A549 treated with GW870086 at 1 μM for 4 hours (cell line): ENCODE measurements at places on chromosomes 3 and 15. TPM values are rescaled to one million over a fixed set of nuclear protein-coding genes. Genes with fewer than 3 reads are reported as not detected.

GNB5 gene
- 45.7 to 55.8 TPM (median 50.8 TPM) in 5 replicates for total RNA-seq

SPATA16 gene
- total RNA-seq: not detected in 5 replicates

SIDT1 gene
- total RNA-seq: 0.43 to 1.1 TPM (median 0.80 TPM) in 5 replicates

PATL2 gene
- 0.10 to 0.24 TPM (median 0.13 TPM) in 4 of 5 replicates, not detected in the other for total RNA-seq

CPLX3 gene
- 0.07 to 0.13 TPM in 2 of 5 replicates, not detected in the others for total RNA-seq

RGMA gene
- total RNA-seq: 0.17 to 0.69 TPM (median 0.27 TPM) in 5 replicates

SKOR1 gene
- total RNA-seq: 0.03 to 0.10 TPM (median 0.05 TPM) in 5 replicates

SLMAP gene
- 19.9 to 27.5 TPM (median 23.7 TPM) in 5 replicates for total RNA-seq

PLCB2 gene
- 0.67 to 1.1 TPM (median 0.83 TPM) in 5 replicates for total RNA-seq

GPR160 gene
- 1.2 to 2.1 TPM (median 1.6 TPM) in 5 replicates for total RNA-seq

STRIT1 gene
- total RNA-seq: not detected in 5 replicates

AADACL2 gene
- not detected in 5 replicates for total RNA-seq

IL5RA gene
- total RNA-seq: 0.10 TPM in 1 of 5 replicates, not detected in the others

TM4SF1 gene
- total RNA-seq: 890 to 1,500 TPM (median 1,132 TPM) in 5 replicates

CHRD gene
- total RNA-seq: 0.20 to 0.65 TPM (median 0.34 TPM) in 5 replicates

GOLGA8O gene
- 0.14 to 0.37 TPM (median 0.24 TPM) in 5 replicates for total RNA-seq

SUSD5 gene
- 2.9 to 4.2 TPM (median 3.4 TPM) in 5 replicates for total RNA-seq

VEPH1 gene
- total RNA-seq: 0.31 to 1.0 TPM (median 0.61 TPM) in 5 replicates

LNP1 gene
- total RNA-seq: 0.66 to 1.3 TPM (median 0.89 TPM) in 5 replicates

CDHR4 gene
- 0.21 to 0.52 TPM (median 0.32 TPM) in 4 of 5 replicates, not detected in the other for total RNA-seq

GOLGA8S gene
- total RNA-seq: 0.07 to 0.19 TPM (median 0.17 TPM) in 5 replicates

SNRK gene
- 3.6 to 5.3 TPM (median 4.5 TPM) in 5 replicates for total RNA-seq

OXSM gene
- 17.6 to 20.2 TPM (median 19.2 TPM) in 5 replicates for total RNA-seq

SPATA12 gene
- total RNA-seq: 0.25 to 0.44 TPM (median 0.39 TPM) in 5 replicates

ARID3B gene
- 2.0 to 3.7 TPM (median 3.0 TPM) in 5 replicates for total RNA-seq

CCNB2 gene
- total RNA-seq: 93.8 to 104 TPM (median 99.8 TPM) in 5 replicates

GRIP2 gene
- total RNA-seq: 1.0 to 2.0 TPM (median 1.6 TPM) in 5 replicates

LRRC34 gene
- not detected in 5 replicates for total RNA-seq

BSN gene
- 0.05 to 0.22 TPM (median 0.15 TPM) in 5 replicates for total RNA-seq

EXD1 gene
- total RNA-seq: 0.16 to 0.33 TPM (median 0.27 TPM) in 3 of 5 replicates, not detected in the others

NUDT16 gene
- total RNA-seq: 5.8 to 7.4 TPM (median 7.2 TPM) in 5 replicates

PEX11A gene
- 8.4 to 10.1 TPM (median 8.8 TPM) in 5 replicates for total RNA-seq

TADA3 gene
- 51.8 to 60.8 TPM (median 59.9 TPM) in 5 replicates for total RNA-seq

CACNA1D gene
- total RNA-seq: 0.61 to 1.2 TPM (median 0.85 TPM) in 5 replicates

BUB1B gene
- total RNA-seq: 25.4 to 30.8 TPM (median 28.2 TPM) in 5 replicates

PIF1 gene
- total RNA-seq: 12.7 to 21.6 TPM (median 16.5 TPM) in 5 replicates

HRG gene
- total RNA-seq: not detected in 5 replicates

ARL14 gene
- 0.10 to 0.56 TPM (median 0.36 TPM) in 5 replicates for total RNA-seq

SNTN gene
- not detected in 5 replicates for total RNA-seq

USP19 gene
- 17.5 to 23.3 TPM (median 21.3 TPM) in 5 replicates for total RNA-seq

ZPLD1 gene
- not detected in 5 replicates for total RNA-seq

ACVR2B gene
- total RNA-seq: 1.6 to 2.7 TPM (median 2.6 TPM) in 5 replicates

SAMD7 gene
- not detected in 5 replicates for total RNA-seq

ONECUT1 gene
- total RNA-seq: 0.09 to 0.17 TPM (median 0.12 TPM) in 4 of 5 replicates, not detected in the other

MUC4 gene
- total RNA-seq: 0.02 to 0.16 TPM (median 0.07 TPM) in 5 replicates

CCDC51 gene
- total RNA-seq: 25.3 to 29.7 TPM (median 26.2 TPM) in 5 replicates

NPAP1 gene
- total RNA-seq: not detected in 5 replicates

PTH1R gene
- total RNA-seq: 0.59 to 1.1 TPM (median 0.94 TPM) in 5 replicates

FOXL2NB gene
- total RNA-seq: 0.69 to 1.4 TPM (median 1.2 TPM) in 5 replicates

SH2D7 gene
- total RNA-seq: not detected in 5 replicates

SAMMSON gene
- total RNA-seq: not detected in 5 replicates
